D341Med (cell line): ENCODE measurements at places on chromosomes 7 and 10.

- DNase-seq = no peak
Measured at GRCh38 chr7:96300986-96301385, 20.9 kb downstream of the SLC25A13 start.

DNA sequence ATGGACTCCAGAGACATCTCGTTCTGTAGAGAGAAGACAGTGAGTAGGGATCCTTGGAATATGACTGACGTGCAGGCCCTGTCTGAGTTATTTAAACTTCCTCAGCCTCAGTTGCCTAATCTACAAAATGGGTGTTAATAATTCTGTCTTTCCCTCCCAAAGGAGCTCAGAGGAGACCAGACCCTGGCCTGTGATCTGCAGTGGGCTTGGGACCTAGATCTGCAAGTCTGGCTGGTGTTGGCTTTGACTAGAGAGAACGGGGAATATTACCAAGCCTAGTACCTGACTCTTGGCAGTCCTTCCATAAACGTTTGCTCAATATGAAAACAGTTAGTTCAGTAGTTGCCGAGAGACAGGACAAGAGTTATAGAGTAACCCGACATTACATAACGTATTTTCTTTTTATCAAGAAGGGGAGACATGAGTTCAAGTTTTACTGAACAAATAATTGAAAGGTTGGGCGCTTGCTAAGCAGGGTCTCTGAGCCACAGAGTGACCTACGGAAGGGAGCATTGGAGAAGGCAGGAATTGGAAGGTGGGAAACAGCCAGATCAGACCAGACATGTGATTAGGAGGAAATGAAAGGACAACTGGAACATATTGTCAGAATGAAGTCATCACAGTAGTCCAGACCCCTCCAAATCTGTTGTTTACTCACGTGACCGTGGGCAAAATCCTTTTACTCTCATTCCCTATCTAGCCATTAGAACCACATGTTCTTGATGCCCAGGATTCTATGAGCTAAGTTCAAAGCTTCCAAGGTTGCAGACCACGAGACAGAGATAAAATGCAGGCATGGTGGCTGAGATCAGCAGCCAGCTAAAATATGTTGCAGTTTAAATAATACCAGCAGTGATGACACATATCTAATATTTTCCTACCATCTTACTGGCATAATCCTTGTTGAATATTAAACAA, 10.9 kb upstream of the CYP3A4 start:
- DNase-seq = no peak

GRCh38 chr10:20898866-20899535, 1.9 kb upstream of the NEBL start:
- DNase-seq = no peak

DNA sequence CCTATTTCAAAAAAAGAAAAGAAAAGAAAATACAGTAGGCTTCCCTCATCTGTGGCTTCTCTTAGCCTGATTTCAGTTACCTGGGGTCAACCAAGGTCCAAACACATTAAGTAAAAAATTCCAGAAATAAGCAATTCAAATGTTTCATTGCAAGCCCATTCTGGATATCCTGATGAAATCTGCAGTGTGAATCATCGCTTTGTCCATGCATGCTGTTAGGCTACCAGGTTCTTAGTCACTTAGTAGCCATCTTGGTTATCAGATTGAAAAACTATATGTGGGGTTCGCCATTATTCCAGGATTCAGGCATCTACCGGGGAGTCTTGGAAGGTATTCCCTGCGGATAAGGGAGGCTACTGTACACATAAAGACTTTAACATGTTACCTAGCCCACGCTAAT, 991 bp upstream of the FAM204A start:
- no peak for DNase-seq

GRCh38 chr7:7018290-7018689, 164.1 kb upstream of the C1GALT1 start:
- no peak for DNase-seq

DNA sequence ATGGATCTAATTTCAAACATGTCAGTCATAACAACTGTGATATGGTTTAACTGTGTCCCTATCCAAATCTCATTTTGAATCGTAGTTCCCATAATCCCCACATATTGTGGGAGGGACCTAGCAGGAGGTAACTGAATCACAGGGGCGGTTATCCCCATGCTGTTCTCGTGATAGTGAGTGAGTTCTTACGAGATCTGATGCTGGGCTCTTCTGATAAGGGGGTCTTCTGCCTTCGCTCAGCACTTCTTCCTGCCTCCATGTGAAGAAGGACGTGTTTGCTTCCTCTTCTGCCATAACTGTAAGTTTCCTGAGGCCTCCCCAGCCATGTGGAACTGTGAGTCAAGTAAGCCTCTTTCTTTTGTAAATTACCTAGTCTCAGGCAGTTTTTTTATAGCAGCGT, 138.0 kb upstream of the PCGF5 start:
- DNase-seq = no peak

- no peak for DNase-seq
Measured at GRCh38 chr10:106857213-106857612, 307.3 kb downstream of the SORCS1 start.

DNA sequence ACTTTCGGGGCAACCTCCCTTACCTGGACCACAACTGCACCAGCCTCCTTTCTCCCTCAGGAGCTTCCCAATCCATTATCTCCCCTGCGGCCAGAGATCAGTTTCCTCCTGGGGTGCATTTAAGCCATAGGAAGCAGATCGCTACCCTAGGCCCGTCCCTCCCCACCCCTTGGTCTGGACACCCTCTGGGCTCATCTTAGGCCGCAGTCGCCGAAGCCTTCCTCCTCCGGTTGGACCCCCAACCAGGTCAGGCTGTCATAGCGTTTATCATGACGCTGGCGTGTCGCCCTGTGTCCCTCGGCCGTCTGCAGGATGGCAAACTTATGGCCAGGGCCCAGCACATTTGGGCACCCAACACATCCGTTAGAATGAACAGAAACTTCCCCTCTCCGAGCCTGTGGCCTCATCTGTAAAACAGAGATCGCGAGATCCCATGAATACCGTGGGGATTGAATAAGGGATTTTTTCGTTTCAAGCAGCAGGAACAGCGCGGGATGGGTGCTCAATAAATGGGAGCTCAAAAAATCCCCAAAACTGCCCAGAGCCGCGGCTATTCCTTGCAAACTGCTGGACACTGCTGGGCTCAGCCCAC, 669 bp upstream of the AP5Z1 start:
- no peak for DNase-seq

- DNase-seq = no peak
Measured at GRCh38 chr7:139294951-139295575, 46.1 kb upstream of the FMC1 start.

- no peak for DNase-seq
Measured at GRCh38 chr7:46859963-46860475, 721.9 kb downstream of the TNS3 start.

DNA sequence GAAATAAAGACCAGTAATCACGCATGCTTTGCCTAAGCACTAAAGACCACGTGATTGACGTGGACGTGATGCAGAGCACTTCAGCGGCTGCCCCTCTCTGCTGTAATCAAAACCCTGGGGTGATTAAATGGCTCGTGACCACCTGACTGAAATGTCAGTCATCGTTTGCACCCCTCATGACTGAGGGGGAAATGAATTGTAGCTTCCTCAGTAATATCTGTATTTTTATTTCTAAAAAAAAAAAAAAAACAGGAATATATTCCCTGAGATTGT, 148.1 kb upstream of the RSU1 start:
- no peak for DNase-seq

GRCh38 chr7:107920048-107920772, 29.2 kb downstream of the DLD start:
- DNase-seq = no peak

- DNase-seq = peak; percentile 74
Measured at GRCh38 chr10:110857265-110858171, 14.2 kb upstream of the PDCD4 start.

DNA sequence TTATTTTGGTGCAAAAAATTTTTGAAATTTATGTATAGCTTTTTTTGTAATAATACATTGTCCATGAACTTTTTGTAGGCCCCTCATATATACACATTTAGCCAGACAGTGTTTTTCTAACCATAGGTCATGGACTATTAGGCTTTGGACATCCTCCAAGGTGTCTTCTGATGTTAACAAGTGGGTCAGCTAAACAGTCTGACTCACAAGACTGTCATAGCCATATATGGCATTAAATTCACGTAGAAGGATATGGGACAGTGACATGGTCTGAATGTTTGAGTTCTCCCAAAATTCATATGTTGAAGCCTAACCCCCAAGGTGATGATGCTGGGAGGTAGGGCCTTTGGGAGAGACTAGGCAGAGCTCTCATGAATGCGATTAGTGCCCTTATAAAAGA, 14.0 kb upstream of the NUB1 start:
- DNase-seq = no peak

DNA sequence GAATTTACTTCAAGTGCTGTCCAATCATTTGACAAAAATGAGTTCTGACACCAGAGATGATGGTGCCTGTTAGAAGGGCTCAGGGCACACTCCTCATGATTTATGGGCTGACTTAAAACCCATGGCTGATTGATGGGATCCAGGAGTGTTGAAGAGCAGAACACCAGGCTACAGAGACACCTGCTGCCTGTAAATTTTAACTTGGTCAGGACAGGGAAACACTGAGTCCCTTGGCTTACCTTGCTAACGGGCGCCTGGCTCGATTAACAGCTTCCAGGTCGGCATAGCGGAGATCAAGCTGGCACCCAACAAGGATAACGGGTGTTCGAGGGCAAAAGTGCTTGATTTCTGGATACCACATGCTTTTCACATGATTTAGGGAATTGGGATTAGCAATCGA, 51.4 kb downstream of the RHOBTB1 start:
- no peak for DNase-seq

- peak; percentile 91 for DNase-seq
Measured at GRCh38 chr7:67371429-67372305, 375.0 kb downstream of the TYW1 start.
